ENCODE measurements at places on chromosomes 7 and 10. TPM values are rescaled to one million over a fixed set of nuclear protein-coding genes. Genes with fewer than 3 reads are reported as not detected.

GRCh38 chr7:41035794-41036193 lies 667.1 kb downstream of the INHBA start:
- H3K27me3 ChIP-seq: no peaks in the 10 kb centered on the region
- no peak overlapping the region for H3K4me3 ChIP-seq
- H3K27ac ChIP-seq: no peak overlapping the region
- DNase-seq: no peak
- no peaks in the 10 kb centered on the region for H3K4me1 ChIP-seq

DNA sequence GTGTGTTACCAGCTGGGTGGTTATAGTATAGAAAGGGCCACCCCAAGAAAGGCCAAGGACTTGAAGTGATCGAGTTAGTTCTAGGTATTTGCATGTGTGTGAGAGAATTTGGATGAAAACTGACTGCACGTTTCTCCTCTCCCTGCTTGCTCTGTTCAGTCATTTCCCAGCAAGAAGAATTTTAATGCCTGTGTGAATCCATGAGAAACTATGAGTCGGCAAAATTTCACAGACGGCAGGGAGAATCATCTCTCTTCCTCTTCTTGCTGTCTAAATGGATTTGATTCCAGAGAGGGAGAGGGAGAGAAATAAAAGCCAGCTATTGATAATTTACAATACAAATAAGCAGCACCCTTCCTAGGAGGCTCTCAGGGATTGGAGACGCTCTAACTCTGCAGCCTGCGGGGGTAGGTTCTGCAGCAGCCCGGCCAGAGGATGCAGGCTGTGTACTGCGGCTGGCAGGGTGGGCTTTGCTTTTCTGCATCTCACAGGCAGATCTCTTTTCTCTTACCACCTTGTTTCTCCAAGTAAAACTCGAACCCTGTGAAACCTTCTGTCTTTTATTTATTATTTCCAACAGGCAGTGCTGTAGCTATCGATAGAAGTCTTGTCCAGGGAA lies 183.6 kb downstream of the TCF7L2 start:
- no peak overlapping the region for H3K27ac ChIP-seq
- H3K27me3 ChIP-seq: no peaks in the 10 kb centered on the region
- no peak for DNase-seq
- H3K36me3 ChIP-seq: no peaks in the 10 kb centered on the region
- peaks cover 15% of the 10 kb centered on the region for H3K4me1 ChIP-seq
- H3K4me3 ChIP-seq: no peak overlapping the region

- DNase-seq: no peak
- no peak overlapping the region for H3K4me3 ChIP-seq
- H3K27me3 ChIP-seq: peaks cover 4% of the 10 kb centered on the region
- no peaks in the 10 kb centered on the region for H3K36me3 ChIP-seq
Observed at GRCh38 chr10:7192831-7193361, 217.9 kb downstream of the SFMBT2 start.

DNA sequence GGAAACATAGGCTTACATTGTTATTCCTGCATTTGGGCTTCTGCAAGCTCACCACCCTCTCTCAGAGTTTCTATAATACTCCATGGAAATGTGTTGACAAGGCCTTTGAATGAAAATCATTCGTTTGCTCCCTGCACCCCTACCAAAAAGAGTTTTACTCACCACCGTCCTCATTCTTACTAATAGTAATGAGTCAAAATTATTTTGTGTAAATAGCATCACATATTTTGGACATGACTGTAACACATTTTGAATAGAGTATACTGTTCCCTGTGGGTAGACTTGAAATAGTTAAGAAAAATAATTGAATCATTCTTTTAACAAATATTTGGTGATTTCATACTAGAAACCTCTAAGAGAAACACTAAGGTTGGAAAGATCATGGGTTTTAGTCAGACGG lies 84.6 kb downstream of the AKAP9 start:
- H3K27ac ChIP-seq: no peak overlapping the region
- no peaks in the 10 kb centered on the region for H3K27me3 ChIP-seq
- no peak for DNase-seq
- peaks cover 9% of the 10 kb centered on the region for H3K36me3 ChIP-seq
- H3K4me1 ChIP-seq: no peaks in the 10 kb centered on the region

- H3K4me3 ChIP-seq: no peak overlapping the region
- no peaks in the 10 kb centered on the region for H3K27me3 ChIP-seq
- H3K27ac ChIP-seq: no peak overlapping the region
- H3K4me1 ChIP-seq: no peaks in the 10 kb centered on the region
Observed at GRCh38 chr7:19362099-19362498, 216.9 kb upstream of the FERD3L start.

DNA sequence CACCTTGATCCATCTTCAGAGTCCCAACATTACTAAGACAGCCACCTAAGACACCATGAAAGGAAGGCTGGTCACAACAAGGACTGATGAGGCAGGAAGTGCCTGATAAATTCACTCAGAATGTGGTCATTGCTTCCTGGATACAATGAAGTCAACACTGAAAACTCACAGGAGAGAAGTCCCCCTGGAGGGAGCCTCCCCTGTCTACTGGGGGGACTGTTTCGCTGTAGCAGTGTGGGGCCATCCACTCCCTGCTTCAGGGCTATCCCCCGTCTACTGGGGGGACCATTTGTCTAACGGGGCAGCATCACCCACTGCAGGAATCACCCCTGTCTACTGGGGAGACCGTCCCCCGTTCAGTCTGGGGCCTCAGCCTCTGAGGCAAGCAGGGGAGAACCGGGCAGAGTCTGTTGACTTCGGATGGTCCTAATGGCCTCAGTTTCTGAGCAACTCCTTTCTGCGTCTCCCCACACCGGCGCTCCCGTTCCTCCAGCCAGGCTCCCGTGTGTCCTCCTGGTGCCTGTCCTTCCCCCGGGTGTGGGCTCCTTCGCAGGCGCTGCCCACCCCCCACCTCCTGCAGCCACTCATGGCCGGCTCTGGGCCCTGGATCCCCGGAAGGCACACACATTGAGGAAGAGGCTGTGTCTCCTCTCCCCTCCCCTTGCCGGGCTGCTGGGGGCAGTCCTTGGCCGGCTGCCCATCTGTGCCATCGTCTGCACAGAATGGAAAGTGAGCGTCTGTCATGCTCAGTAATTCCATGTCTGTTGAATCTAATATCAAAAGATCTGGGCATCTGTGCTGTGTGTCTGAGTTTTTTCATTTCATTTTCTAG lies 59.9 kb upstream of the DNAJB6 start:
- H3K4me1 ChIP-seq: peaks cover 18% of the 10 kb centered on the region
- no peak overlapping the region for H3K4me3 ChIP-seq
- DNase-seq: no peak
- H3K27me3 ChIP-seq: no peaks in the 10 kb centered on the region
- H3K36me3 ChIP-seq: no peaks in the 10 kb centered on the region
- H3K27ac ChIP-seq: no peak overlapping the region

DNA sequence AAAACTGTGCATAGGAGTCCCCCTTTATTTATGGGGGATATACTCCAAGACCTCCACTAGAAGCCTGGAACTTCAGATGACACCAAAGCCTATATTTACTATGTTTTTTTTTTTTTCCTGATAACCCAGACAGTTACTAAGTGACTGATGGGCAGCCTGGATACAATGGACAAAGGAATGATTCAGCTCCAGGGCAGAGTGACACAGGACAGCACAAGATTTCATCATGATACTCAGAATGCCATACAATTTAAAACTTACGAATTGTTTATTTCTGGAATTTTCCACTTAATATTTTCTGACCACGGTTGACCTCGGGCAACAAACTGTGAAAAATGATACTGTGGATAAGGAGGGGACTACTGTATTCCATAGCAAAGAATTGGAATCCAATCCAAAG lies 843.6 kb downstream of the PCDH15 start:
- no peaks in the 10 kb centered on the region for H3K27me3 ChIP-seq
- no peak overlapping the region for H3K4me3 ChIP-seq
- peaks cover 4% of the 10 kb centered on the region for H3K4me1 ChIP-seq

The OR2A5 gene
- total RNA-seq: 0.28 TPM

DNA sequence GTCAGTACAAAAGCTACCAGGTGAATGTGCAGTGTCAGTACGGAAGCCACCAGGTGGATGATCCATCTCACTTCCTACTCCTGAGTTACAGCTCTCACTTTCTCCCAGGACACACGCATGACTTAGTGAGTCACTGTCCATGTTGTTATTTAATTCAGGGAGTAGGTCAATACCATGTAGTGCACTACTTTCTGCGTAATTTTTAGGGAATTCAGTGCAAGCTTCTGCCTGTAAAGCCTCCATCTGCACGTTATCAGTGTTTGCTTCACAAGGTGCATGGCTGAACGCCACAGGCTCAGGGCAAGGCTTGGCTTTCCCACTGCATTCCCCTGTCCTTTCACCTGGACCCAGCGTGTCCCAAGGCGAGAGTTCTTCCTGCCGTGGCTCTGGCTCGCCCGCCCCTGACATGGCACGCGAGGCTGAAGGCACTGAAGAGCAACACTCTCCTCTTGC lies 59.5 kb downstream of the LARP4B start:
- no peaks in the 10 kb centered on the region for H3K36me3 ChIP-seq
- no peaks in the 10 kb centered on the region for H3K27me3 ChIP-seq
- peaks cover 43% of the 10 kb centered on the region for H3K4me1 ChIP-seq
- DNase-seq: no peak
- peak overlapping the region; percentile 60 for H3K27ac ChIP-seq

The NSUN6 gene
- 17.1 TPM for total RNA-seq

The TBXAS1 gene
- 22.4 TPM for total RNA-seq

The CYP26A1 gene
- not detected for total RNA-seq

The CPXM2 gene
- 0.05 TPM for total RNA-seq

The C10orf143 gene
- 0.14 TPM for total RNA-seq

- H3K27ac ChIP-seq: no peak overlapping the region
- no peaks in the 10 kb centered on the region for H3K4me1 ChIP-seq
- DNase-seq: no peak
- no peak overlapping the region for H3K4me3 ChIP-seq
Observed at GRCh38 chr10:132939957-132940790, 2.2 kb downstream of the CFAP46 start.

The HOXA6 gene
- total RNA-seq: not detected

The NCF1 gene
- total RNA-seq: 2.0 TPM

DNA sequence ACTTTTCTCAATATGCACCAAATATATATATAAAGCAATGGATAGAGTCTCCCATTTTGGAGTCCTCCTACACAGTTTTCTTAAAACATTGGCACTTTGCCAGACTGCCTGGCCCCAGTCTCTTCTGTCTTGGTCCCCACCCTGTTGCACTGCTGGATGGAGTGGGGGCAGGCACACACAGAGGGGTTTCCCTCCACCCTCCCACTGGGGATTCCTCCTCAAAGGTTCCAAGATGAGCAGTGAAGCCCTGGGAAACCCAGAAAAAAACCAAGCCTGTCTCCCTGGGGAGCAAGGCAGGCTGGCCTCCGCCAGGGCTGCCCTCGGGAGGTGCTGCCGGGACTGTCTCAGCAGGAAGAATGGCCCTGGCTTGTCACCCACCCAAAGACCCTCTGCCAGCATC lies 68.0 kb downstream of the SH3PXD2A start:
- H3K27me3 ChIP-seq: no peaks in the 10 kb centered on the region
- no peak overlapping the region for H3K4me3 ChIP-seq
- DNase-seq: no peak
- H3K27ac ChIP-seq: no peak overlapping the region
- no peaks in the 10 kb centered on the region for H3K36me3 ChIP-seq

DNA sequence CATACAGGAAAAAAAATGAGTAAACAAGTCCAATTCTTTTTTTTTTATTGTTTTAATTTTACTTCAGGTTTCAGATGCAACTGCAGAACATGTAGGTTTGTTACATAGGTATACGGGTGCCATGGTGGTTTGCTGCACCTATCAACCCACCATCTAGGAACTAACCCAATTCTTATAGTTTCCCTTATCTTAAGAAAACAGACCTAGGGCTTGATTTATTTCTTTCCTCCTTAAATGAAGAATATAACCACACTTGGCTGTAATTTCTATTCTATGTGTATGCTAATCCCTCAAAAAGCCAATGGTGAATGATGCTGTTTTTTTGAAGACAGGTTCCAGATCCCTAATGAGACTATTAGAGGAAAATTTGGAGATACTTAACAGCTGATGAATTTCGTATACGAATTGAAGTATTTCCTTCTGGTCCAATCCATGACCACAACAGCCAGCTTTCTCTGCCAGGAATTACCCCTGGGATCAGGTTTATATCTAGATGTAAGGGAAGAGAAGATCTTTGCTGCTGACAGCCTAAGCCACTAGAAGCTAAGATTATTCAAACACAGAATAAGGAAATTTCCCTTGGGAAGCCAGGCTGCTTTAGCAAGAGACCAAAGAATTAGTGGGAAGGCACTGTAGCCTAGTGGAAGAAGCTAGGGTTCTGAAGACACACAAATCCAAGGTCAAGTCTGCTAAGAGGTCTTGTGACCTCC lies 115.8 kb downstream of the INHBA start:
- H3K36me3 ChIP-seq: no peaks in the 10 kb centered on the region
- H3K4me1 ChIP-seq: no peaks in the 10 kb centered on the region
- H3K27ac ChIP-seq: no peak overlapping the region
- H3K27me3 ChIP-seq: no peaks in the 10 kb centered on the region

GRCh38 chr10:103745341-103746247 lies 109.8 kb downstream of the SH3PXD2A start:
- H3K27me3 ChIP-seq: no peaks in the 10 kb centered on the region
- no peak overlapping the region for H3K27ac ChIP-seq

The PVRIG gene
- 0.37 TPM for total RNA-seq

GRCh38 chr7:126460664-126461063 lies 792.1 kb downstream of the GRM8 start:
- DNase-seq: no peak
- no peak overlapping the region for H3K27ac ChIP-seq
- H3K27me3 ChIP-seq: no peaks in the 10 kb centered on the region
- no peak overlapping the region for H3K4me3 ChIP-seq
- H3K4me1 ChIP-seq: no peaks in the 10 kb centered on the region
- H3K36me3 ChIP-seq: no peaks in the 10 kb centered on the region

All from liver (tissue), 10 donors.